NCI-H1417 treated with DMSO at 0.1 percent for 48 hours (cell line): ENCODE measurements at places on chromosomes 1 and 21.

DNA sequence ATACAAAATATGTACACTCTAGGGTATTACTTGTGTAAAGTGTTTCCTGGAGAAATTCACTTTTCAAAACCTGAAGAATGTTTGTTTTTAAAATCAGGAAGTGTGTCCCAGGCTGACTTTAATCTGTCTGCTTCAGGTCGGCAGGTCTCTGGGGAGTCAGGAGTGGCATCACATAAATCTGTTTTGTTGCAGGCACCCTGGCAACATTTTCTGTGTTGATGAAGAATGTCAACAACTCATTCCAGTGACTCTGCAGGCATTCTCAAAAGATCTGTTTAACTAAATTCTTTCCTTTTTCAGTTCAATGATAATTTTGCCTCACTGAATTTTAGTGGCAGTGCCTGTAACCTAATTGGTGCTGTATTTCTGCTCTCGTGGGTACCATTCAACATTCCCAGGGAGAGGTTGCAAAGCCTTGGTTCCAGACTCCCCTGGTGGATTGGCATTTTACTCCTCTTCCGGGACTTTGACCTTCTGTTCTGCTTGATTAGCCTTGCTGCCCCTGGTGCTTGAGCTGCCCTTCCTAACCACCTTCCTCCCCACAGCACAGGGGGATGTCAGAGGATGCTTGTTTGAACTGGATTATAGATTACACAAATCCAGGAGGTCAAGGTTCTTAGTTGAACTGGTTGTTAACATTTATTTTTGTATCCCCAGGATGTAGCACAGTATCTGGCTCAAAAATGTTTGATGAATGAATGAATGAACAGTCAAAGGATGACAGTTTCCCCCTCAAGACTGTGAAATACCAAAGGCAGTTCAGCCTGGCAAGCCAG lies 55.4 kb upstream of the LPGAT1 start:
- DNase-seq = no peak

- no peak for DNase-seq
These were observed 429.4 kb upstream of the TMPRSS15 start for GRCh38 chr21:18832950-18833349.

DNA sequence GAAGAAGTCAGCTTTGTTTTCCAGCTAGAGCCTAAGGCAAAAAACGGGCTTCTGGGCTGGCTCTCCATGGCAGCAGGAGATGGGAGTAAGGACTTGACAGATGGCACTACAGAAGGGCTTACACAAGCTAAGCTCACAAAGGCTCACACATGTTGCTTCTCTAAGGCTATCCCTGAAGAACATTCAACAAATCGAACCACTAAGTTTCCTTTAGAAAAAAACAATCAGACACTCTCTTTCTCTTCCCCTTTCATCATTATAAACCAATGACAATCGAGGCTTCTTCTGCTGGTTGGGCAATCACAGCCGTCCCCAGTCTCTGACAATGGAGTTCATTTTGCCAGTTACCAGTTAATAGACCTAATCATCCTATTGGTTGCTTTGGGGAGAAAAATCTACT lies 40.5 kb downstream of the TRIT1 start:
- no peak for DNase-seq

DNA sequence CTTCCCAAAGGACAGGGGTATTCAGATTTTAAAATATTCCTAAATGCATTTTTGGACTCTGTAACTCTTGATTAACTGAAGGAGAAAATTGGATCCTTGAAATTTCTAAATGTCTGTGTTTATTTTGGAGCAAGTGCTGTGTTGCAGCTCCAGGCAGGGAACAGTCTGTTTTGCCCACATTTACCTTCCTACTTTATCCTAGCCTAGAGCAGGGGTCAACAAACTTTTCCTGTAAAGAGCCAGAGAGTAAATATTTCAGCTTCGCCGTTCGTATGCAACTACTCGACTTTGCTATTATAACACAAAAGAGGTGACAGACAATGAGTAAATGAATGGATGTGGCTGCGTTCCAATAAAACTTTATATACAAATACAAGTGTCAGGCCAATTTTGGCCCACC lies 402.2 kb downstream of the GPATCH2 start:
- no peak for DNase-seq

GRCh38 chr1:78045926-78046778 lies at the start of gene GIPC2:
GIPC2 (plus strand) TSS chr1:78045966; CDS start chr1:78046095, 129 bp downstream.
- DNase-seq = no peak

DNA sequence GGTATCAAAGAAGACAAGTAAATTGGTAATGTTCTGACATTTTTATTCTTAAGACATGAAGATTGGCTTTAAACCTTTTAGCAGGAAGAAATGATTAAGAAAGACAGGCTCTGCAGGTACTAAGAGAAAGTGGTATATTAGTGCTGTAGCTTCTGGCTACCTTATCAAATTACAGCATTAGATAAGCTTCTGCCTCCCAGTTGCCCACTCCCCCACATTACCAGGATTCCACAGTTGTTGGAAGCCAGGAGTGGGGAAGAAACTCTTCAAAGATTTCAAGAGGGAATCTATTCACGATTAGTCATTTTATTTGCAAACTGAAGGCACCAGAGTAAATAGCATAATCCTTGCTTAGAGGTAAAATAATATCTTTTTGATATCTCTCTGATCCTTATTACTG lies 274.9 kb downstream of the LMO4 start:
- no peak for DNase-seq

- DNase-seq = no peak
These were observed 87.1 kb upstream of the ARHGEF16 start for GRCh38 chr1:3367376-3367775.

- DNase-seq = no peak
These were observed 489.8 kb upstream of the TMPRSS15 start for GRCh38 chr21:18893406-18893805.

GRCh38 chr1:69919922-69920273 lies 285.5 kb downstream of the LRRC40 start:
- DNase-seq = no peak

DNA sequence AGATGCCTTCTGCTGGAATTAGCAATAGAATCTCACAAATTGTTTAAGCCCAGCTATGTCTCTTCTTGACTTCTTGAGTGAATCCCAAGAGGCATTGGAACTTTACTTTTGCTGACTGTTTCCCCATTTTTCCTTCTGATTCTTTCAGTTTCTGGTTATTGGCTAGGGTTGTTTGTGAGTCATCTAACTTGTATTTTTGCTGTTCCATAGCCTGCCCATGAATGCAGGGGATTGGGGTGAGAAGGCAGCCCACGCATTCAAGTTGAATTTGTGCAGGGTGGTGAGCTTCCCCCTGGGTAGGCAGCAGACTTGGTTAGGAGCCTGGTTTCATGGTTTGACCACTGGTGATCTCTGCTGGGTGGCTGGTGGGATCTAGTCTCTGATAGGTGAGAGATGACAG lies 10.4 kb upstream of the KLF17 start:
- no peak for DNase-seq

GRCh38 chr1:170707959-170708655 lies 44.2 kb downstream of the PRRX1 start:
- no peak for DNase-seq

- no peak for DNase-seq
These were observed 105.1 kb downstream of the COLGALT2 start for GRCh38 chr1:183932412-183932811.

- no peak for DNase-seq
These were observed 271.3 kb upstream of the B3GALT2 start for GRCh38 chr1:193457676-193458075.

- no peak for DNase-seq
These were observed 25.8 kb upstream of the THEM4 start for GRCh38 chr1:151935154-151935553.

GRCh38 chr1:184906761-184907160 lies 67.5 kb downstream of the NIBAN1 start:
- no peak for DNase-seq

GRCh38 chr21:41660748-41661147 lies 106.1 kb downstream of the RIPK4 start:
- DNase-seq = no peak

- no peak for DNase-seq
These were observed 105.7 kb downstream of the SYF2 start for GRCh38 chr1:25126562-25126961.

- no peak for DNase-seq
These were observed 55.9 kb upstream of the SPOCD1 start for GRCh38 chr1:31871703-31872102.

- no peak for DNase-seq
These were observed 71.9 kb downstream of the OBSCN start for GRCh38 chr1:228279722-228280105.

GRCh38 chr1:96361271-96361856 lies 360.2 kb upstream of the PTBP2 start:
- DNase-seq = no peak

GRCh38 chr1:59427155-59427554 lies 130.3 kb downstream of the FGGY start:
- DNase-seq = no peak

GRCh38 chr1:147717051-147717705 lies 43.2 kb downstream of the GJA5 start:
- DNase-seq = no peak

GRCh38 chr1:4553761-4554160 lies 100.6 kb upstream of the AJAP1 start:
- no peak for DNase-seq

GRCh38 chr1:12620488-12620865 lies 2.5 kb upstream of the DHRS3 start:
- no peak for DNase-seq

DNA sequence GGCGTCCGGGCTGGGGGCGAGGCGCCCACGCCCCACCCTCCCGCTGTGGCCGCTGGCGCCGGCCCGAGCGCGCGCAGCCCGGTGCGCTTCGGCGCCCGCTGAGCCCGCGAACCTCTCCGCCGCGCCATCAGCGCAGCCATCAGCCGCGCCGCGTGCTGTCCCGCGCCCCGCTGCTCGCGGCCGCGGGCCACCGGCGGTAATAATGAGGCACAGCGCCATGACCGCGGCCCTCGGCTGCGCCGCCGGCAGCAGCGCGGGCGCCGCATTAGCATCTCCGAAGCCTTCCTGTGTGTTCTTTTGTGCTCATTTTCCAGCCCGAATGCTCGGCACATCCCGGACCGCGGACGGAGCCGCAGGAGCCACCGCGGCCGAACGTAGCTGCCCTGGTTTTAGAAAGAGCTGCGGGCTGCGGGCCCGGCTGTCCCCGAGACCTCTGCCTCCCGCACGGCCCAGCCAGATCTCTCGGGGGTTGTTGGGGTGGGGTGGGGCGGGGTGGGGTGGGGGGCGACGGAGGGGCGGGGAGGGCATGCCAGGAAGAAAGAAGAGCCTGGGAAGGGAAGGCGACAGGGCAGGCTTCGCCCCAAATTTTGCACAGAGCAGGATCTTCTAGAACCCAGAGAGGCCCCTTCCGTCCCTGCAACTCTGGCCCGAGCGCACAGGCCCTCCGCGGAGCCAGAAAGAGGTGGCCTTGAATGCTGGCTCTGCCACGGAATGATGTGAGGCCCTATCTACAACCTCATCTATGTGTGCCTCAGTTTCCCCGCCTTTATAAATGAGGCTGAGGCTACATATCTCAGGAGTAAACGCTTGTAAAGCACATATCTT lies 55.3 kb downstream of the RRAGC start:
- DNase-seq = no peak

DNA sequence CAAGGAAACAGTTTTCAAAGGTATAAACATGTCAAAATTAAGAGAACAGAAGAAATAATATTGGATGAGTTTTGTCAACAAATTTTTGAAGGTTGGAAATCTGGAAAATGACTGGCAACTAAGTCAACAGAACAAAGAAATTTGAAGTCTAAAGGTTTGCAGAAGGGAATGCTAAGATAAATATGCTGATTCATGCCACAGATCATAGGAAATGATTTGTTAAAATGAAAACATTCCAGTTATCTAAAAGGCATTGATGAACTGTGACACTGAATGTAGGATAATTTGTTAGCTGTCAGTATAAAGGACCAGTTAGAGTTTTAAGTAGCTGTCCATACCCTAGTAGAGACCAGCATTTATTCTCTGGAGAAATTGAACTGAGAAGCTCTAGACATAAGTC lies 157.9 kb upstream of the CHRM3 start:
- no peak for DNase-seq

GRCh38 chr1:186271032-186271431 lies 104.0 kb downstream of the TPR start:
- DNase-seq = no peak

DNA sequence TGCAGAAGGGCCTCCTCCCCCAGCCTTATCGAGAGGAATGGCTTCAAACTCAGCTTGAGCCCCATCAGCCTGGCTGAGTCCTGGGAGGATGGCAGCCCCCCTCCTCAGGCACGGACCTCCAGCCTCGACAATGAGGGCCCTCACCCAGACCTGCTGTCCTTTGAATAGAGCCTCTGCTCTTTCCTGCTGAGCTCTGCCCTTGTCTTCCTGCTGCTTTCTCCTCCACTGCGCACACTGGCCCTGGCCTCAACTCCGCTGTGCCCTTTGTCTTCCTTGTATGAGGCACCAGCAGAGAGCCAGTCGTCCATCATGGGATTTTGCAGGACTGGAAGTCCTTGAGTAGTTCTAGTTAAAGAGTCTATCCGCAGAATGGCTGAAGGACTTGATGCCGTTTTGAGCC lies 2.0 kb downstream of the C1orf226 start:
- no peak for DNase-seq

DNA sequence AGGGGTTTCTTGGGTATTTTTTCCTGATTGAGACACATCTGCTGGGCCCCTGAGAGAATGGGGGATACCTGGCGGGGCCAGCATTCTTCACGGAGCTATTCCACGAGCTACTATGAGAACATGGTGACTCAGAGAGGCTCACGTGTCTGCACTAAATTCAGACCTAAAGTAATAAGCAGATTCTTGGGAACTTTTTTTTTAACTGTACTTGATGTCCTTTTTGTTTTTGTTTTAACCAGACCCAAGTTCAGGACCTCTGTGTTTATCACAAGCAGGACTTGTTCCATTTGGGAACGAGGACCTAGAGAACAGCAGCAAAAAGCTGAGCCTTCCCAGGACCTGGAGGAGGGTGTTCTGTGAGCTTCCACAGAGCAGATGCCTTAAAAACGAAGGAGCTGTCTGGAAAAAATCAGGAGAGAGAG lies 44.0 kb downstream of the EVA1C start:
- no peak for DNase-seq

- DNase-seq = no peak
These were observed 1.6 kb downstream of the C1orf21 start for GRCh38 chr1:184388319-184388889.

GRCh38 chr1:1437033-1437903 lies 1.8 kb downstream of the VWA1 start:
- DNase-seq = no peak

GRCh38 chr1:84496498-84496897 lies 9.7 kb upstream of the SPATA1 start:
- DNase-seq = no peak

- peak; percentile 49 for DNase-seq
These were observed 17.0 kb downstream of the NES start for GRCh38 chr1:156659988-156660751.

GRCh38 chr1:7009741-7010525 lies 224.7 kb downstream of the CAMTA1 start:
- no peak for DNase-seq

DNA sequence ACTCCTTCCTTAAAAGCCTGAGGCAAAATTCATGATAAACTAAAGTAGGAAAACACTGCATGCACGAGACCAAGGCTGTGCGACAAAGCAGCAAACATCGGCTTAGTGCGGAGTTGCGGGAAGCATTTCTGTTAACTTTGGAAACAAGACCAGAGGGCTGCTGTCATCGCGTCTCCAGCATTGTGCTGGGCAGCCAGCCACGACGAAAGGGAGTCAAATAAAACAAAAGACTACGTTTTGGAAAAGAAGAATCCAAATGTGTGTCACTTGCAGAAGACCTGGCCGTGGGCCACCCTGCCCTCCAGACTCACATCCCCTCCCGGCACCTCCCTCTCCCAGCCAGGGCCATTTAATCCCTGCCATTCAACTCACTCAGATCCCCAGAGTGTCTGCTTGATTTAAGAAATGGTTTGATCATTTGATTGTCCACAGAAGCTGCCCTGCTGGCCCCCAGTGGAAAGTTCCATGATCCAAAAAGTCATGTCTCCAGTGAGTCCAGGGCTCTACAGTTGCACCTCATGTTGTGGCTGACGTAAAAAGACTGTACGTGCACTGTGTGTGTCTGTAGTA lies 2.4 kb upstream of the KRTAP10-11 start:
- no peak for DNase-seq
